GM13977 (cell line): ENCODE measurements at places on chromosomes 5 and 9.

DNA sequence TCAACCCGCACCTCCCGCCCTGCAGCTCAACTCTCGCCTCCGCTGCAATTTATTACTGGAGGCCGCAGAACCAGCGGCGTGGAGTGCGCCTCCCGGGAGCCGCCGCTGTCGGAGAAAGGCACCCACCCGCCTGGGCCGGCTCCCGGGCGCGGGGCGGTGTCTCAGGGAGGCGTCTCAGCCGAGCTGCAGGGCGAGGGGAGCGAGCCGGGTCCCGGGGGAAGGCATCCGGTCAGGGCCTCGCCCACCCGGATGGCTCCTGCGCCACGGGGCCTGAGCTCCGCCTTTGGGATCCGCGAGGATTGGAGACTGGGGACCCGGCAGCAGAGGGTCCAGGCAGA lies 32.9 kb downstream of the TSPAN17 start:
- DNase-seq = no peak

DNA sequence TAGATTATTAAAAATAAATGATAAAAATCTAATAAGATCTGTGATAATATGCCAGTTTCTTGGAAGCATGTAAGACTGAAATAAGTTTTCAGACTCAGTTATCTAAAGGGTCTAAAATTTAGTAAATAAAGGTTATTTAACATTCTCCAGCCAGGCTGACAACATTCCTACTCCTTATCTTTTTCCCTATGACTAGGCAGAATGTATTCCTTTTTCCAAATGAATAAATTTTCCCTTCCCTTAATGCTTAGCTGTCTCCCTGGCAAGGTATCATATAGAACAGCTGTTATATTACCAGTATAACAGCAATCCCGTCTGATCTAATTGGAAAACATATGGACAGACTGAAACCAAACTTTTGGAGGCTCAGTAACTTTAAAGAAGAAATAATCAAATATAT lies 13.0 kb downstream of the MEGF9 start:
- no peak for DNase-seq

DNA sequence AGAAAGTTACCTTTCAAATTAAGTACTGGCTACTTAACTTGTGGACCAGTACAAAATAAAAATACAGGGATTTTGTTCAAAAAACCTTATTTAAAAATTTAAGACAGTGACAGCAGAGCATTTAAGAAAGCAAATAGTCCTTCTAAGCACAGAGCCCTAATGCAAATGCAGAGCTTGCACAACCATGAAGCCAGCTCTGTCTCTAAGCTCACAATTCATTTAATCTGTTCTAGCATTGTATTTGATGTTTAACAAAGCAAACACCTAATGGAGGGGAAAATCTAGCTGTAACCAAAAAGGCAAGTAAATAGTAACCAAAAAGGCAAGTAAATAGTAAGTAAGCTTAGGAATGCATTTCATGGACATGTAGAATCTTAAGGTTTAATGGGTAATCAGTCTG lies 138.7 kb upstream of the GHR start:
- no peak for DNase-seq

GRCh38 chr5:137223324-137224295 lies 275.5 kb downstream of the SPOCK1 start:
- no peak for DNase-seq
